ENCODE measurements at places on chromosomes 12 and 14.

- DNase-seq: no peak
Measured at GRCh38 chr14:97848317-97848980, 1051.3 kb downstream of the VRK1 start.

GRCh38 chr12:88865537-88865936, 285.3 kb upstream of the KITLG start:
- no peak for DNase-seq

DNA sequence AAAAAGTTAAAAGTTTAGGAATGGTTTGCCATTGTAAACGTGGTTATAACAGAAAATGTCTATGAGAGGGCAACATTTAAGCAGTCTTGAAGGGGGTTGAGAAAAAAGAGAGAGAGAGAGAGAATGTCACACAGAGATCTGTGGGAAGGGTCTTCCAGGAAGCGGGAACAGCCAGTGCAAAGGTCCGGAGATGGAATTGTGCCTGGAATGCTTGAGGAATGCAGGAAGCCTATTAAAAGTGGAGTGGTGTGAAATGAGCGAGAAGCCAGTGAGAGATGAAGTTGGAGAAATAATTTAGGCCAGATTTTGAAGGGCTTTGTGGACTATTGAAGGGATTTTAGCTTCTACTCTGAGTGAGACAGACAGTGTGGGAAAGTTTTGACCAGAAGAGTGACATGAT, 406.8 kb upstream of the TBX3 start:
- DNase-seq: no peak

GRCh38 chr14:106209755-106210154, 683.4 kb downstream of the TMEM121 start:
- DNase-seq: no peak

GRCh38 chr14:72471346-72471745, 422.6 kb downstream of the DPF3 start:
- peak; percentile 41 for DNase-seq

GRCh38 chr14:106850913-106851825, 1324.8 kb downstream of the TMEM121 start:
- DNase-seq: no peak

DNA sequence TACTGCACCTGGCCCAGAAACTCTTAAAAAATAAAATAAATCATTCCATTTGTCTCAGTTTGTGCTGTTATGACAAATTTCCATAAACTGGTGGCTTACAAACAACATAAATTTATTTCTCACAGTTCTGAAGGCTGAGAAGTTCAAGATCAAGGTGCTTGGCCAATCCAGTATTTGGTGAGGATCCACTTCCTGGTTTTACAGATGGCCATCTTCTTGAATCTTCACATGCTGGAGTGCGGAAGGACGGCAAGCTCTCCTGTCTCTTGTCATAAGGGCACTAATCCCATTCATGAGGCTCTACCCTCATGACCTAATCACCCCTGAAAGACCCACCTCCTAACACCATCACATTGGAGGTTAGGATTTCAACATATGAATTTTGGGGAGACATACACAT, 29.9 kb upstream of the MYBPC1 start:
- DNase-seq: no peak

GRCh38 chr12:89799316-89799715, 90.7 kb upstream of the ATP2B1 start:
- DNase-seq: no peak

- no peak for DNase-seq
Measured at GRCh38 chr14:80607430-80608190, 333.9 kb downstream of the CEP128 start.

Data from foreskin fibroblast (primary cell).